NCI-H510A treated with DMSO at 0.1 percent for 48 hours (cell line): ENCODE measurements at places on chromosomes 11 and 22.

DNA sequence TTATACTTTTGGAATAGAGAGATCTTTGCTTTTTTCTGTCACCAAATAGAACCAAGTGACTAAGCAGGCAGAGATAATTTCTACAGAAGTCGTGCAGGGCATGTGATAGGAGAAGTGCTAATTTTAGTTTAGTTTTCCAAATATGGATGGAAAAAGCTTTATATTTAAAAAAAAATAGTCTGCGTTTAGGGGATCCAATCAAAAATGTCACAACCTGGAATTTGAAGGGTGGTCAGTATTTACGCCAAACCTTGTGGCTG lies 165.7 kb downstream of the LDLRAD3 start:
- DNase-seq: no peak

DNA sequence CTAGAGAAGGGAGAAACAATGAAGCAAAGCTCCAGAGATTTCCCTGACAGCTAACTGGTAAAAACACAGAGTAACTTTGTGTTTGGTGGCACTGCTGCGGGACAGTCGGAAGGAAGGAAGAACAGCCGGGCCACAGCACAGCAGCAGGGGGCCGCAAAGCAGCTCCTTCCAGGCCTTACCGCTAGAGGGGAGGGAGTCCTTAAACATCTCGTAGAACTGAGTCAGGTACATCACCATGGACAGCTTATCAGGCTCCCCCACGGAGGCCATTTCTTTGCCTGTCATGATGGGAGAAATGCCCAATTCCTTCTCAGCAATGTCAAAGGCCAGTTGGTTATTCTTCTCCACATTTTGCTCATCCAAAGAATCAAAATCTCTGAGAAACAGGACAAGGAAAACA lies 114.6 kb upstream of the BID start:
- DNase-seq: no peak

DNA sequence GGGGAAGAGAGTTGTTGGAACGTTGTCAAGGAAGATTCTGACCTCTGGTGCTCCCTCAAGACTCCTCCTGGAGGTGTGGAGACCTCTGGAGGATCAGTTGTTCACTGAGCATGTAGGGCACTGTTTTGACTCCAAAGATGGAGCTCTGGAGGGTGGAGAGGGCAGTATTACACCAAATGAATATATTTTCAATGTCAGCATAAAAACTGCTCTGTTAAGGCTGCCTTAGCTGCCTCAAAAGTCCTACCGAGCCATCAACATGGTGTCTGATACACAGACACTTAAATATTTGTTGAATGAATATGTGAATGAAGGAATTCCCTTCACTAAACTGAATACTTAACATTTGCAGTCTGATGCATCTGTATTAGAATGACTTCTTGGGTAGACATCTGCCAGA lies 144.2 kb upstream of the SPON1 start:
- DNase-seq: no peak

DNA sequence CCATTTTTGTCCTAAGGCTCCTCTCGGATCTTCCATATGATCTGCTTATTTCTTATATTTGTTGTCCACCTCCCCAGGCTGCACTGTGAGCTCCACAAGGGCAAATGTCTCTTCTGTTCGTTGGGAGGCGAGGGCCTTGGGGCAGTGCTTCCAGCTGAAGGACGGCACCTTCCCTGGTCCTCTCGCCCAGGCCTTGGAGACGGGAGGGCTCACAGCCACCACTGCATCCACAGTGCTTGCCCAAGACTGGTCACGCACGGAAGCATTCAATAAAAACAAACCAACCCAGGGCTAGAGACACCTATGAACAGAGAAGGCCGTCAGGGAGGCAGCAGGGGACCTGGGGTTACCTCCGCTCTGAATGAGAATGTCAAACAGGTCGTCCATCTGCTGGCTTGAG lies 46.2 kb downstream of the SGSM3 start:
- DNase-seq: no peak

DNA sequence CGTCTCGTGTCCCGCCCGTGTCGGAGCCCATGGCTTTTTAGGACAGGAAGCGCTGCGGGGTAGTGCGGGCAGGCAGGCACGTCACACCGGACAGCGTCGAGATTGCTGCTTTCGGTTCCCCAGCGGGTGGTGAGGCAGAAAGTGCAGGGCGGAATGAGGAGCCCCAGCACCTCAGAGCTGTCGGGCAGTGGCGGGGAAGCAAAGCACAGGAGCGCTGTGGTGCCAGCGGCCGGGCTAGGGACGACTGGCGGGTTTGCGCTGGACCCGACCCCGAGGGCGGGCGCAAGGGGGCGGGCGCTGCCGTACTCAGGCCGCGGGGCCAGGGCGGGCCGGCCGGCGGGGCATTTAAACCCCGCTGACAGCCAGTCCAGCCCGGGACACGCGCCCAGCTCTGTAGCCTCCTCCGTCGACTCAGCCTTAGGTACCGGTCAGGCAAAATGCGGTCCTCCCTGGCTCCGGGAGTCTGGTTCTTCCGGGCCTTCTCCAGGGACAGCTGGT lies at the start of gene SLC37A2:
SLC37A2 (plus strand) TSS at position 375 of the 498 bp plus-strand sequence; CDS start at position 438, 63 bp downstream.
- no peak for DNase-seq

DNA sequence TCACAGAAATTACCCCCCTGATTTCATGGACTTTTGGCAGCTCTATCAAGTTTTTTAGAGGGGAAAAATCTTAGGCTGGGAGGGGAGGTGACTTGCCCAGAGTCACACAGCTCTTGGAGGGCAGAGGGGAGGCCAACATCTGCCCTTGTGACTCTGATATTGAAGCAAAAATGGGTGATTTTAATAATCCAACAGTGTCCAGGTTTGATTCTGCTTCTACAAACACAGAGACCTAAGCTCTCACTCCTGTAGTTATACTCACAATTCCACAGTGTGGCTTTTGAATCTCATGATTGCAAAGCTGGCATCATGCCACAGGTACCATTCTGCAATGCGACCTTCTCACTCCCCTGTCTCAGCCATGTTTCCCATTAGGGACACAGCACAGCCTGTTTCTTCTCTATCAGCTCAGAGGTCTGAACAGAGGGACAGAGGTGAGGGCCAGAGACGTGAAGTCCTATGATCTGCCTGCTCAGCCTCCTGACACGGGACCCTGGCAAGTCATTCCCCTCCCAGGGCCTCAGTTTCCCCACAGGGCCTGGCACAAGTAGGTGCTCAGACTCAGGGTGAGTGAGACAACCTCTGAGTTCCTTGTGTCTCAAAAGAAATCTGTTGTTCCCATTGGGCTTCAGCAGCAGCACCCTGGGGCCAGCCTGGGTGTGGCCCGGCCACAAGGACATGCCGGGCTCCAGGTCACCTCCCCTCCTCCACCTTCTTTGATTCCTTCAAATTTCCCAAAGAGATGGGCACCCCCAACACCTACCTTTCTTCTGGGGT lies 766 bp downstream of the APOL2 start:
- no peak for DNase-seq

DNA sequence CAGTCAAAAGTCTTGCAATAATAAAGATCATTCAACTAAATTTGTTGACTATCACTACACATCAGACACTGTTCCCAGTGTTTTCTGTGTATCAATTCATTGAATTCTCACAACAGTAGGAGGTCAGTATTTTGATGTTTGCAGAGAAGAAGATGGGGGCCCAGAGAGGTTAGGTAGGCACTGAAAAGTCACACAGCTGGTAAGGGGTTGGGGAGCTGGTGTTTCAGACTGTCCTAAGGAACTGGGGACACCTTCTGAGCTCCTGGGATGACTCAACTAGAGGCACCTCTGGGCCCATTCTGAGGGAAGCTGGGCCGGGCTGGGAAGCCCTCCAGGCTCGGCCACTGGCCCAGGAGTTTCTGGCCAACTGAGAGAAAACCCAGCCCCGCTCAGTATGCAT lies 180.0 kb downstream of the DSCAML1 start:
- no peak for DNase-seq

GRCh38 chr11:22190827-22191463 lies 1.9 kb upstream of the ANO5 start:
- DNase-seq: no peak

- DNase-seq: no peak
These were observed 347.0 kb upstream of the SYN3 start for GRCh38 chr22:33405194-33405593.

- DNase-seq: no peak
These were observed 712.8 kb upstream of the CNTN5 start for GRCh38 chr11:98307827-98308491.

DNA sequence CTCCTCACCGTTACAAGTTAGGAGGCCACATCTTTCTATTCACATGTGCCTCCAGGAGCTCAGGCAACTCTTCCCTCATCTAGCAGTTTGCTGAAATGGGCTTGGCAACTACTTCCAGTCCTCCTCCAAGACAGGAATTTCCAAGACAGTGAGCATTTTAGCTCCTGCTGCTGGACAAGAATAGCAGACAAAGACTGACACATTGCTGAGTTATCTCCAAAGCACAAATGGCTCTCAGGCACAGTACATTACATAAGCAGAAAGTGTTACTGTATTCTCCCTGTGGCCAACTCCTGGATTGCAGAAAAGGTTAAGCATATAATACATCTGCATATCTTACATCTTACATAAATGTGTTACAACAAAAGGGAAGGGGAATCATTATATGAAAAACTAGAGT lies 83.2 kb upstream of the POU2AF2 start:
- no peak for DNase-seq

GRCh38 chr11:77074205-77074604 lies 7.4 kb downstream of the CAPN5 start:
- peak; percentile 29 for DNase-seq

GRCh38 chr22:19396934-19397733 lies 34.4 kb downstream of the HIRA start:
- DNase-seq: no peak

DNA sequence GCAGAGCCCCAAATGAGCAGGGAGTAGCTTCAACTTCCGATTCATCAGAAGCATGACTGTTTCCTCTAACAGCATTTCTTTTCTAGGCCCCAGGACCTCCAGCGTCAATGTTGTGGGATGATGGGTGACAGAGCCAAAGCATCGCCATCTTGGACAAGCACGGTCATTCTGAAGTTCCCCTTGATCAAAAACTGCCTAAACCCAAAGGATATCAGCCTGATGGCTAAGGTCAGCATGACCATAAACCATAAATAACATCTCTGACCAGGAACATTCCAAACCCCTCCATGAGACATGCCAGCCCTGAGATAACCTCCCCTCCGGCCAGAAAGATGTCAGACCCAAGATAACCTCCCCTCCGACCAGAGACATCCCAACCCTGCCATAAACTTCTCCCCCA lies 28.8 kb upstream of the TREH start:
- no peak for DNase-seq

- DNase-seq: no peak
These were observed 89.1 kb upstream of the ARHGAP20 start for GRCh38 chr11:110801328-110801727.

GRCh38 chr11:61764606-61765260 lies 12.3 kb downstream of the MYRF start:
- no peak for DNase-seq

DNA sequence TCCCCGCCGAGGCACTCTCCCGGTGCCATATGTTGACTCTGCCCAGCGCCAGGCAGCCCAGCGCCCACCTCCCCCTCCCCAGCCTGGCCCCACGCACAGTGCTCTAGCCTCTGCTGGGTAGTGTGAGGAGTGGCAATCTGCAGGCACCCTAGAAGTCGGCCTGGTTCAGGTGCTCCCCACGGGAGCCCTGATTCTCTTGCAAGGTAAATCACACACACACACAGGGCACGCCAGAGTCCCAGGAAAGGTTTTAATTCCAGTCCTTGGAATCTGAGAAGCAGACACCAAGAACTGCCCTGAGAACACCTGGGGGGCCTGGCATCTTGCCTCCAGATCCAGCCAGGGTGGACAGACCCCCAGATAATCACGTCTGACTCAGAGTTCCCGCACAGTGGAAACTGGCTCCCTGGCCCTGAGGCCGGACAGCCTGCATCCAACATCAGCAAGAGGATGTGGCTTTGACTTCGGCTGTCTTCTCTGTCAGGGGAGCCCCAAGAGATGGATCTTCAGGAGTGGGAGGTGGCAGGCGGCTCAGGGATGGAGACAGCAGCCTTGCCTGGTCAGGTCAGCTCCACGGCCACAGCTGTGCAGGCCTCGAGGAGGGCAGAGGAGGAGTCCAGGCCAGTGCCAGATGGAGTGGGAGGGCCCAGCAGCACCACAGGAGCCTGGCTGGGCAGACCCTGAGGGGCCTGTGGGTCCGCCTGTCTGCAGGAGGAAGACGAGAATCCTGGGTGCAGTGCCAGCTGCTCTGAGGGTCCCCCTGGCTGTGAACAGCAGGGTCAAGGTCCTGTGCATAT lies 1.1 kb upstream of the RIN1 start:
- DNase-seq: no peak

DNA sequence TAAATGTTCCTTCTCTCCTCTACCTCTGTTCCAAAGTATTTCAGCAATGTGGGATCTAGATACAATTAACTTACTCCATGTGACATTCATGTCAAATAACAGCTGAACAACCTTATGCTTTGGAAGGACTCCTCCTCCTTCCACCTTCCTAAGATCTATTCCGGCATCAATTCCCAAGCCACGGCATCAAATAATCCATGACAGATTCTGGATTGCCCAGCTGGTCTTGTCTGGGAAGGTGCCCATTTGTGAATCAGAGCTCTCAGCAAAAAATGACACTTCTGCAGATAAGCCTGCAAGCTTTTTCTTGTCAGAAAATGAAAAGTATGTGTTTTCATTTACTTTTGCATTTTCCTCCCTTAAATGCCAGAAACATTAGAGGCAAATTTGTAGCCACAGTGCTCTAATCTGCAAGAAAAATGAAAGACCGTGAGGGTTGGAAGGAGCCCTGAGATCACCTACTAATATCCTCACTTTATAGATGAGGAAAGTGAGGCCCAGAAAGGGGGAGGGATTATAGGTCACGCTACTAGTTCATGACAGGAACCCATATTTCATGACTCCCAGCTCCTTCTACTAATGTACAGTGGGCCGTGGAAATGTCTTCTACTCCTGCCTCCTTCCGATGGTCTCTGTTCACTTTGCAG lies 124.0 kb downstream of the ME3 start:
- DNase-seq: no peak

GRCh38 chr22:21985214-21985613 lies 2.6 kb upstream of the TOP3B start:
- DNase-seq: no peak

DNA sequence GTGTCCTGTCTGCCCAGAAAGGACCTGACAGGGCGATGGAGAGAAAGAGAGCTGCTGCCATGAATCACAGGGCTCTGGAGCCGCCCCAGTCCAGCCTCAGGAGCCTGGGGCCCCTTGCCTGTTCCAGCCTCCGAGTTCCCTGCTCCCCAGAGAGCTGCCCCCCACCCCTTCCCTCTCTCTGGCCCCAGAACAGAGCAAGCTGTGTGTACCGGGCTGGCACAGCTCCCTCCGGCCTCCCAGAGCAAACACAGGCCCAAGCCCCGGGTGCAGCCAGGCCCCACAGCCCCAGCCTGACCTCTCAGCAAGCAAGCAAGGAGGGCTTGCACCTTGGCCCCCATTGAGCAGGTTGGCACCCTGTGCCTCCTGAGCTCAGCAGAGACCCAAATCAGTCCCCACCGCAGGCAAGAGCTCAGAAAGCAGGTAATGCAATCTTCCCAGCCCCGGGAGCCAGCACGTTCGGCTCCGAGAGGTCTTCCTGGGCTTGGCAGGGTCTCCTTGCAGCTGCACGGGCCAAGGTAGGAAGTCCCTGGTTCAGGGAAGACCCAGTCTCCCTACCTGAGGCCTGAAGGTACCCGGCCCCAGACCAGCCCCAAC lies 1.4 kb downstream of the PACSIN3 start:
- DNase-seq: no peak
